ENCODE measurements at places on chromosomes 2 and 18.

- ATAC-seq, result no peak
These were observed 62.8 kb downstream of the TMEM237 start for GRCh38 chr2:201580486-201580885.

DNA sequence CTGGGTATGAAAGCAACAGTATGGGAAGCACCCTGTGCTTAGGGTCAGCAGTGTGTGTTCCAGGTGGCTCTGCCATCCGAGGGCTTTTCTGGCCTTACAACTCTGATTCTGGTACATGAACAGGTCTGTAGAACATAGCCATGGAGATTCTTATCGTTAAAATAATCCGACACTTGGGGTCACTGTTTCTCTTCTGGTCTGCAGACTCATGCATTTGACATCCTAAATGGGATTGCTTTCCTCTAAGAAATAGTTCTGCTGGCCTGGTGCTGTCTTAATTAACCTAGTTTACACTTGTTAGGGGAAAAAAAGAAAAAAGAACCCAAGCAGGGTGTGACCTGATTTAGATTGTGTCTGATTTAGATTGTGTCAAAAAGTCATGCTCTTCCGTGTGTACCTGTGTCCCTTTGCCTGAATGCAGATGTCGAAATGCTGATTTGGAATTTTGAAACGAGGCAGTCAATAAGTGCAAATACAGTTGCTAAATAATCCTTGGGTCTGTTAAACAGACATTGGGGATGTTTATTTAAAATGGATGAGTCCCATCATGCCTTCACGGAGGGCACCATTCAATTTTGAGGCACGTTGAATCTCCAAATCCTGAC is 59.6 kb downstream of the TRPM8 start:
- no peak for ATAC-seq

DNA sequence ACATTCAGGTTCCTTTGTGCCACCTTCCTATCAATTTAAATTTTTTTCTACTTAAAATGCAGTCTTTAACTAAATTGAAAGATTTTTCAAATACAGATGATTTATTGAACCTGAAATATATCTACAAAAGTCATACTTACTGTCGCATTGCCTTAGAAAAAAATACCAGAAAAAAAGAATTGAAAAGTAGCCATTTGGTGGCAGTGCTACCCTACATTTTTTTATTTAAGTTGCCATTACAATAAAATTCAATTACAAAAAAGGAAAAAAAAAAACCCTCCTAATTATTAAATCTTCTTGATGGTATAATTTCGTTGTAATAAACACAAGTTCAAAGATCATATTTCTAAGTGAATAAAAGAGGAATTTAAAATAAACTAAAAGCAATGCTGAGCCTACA is 43.4 kb downstream of the DSC3 start:
- no peak for ATAC-seq

- no peak for ATAC-seq
These were observed 197.7 kb downstream of the MTX2 start for GRCh38 chr2:176466918-176467452.

DNA sequence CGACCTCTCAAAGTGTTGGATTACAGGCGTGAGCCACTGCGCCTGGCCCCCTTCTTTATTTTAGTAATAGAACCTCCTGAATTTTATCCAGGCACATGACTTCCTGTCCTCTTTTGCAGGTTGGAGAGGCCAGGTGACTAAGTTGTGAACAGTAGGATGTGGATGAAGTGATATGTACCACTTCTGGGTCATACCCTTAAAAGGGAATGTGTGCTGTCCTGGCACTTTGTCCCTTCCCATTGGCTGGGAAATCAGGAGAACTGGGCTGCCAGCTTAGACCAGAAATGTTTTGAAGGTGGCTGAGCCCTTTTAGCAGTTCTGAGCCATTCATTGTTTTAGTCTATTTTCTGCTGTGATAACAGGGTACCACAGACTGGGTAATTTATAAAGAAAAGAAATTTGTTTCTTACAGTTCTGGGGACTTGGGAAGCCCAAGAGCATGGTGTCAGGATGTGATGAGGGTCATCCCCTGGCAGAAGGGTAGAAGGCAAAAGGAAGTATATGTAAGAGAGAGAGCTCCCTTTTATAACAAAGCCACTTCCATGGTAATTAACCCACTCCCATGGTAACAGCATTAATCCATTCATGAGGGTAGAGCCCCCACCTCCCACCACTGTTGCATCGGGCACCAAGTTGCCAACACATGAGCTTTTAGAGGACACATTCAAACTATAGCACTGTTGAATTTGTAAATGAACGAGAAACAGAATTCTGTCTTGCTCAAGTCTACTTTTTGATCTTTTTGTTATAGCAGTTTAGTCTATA is 79.1 kb downstream of the TTC27 start:
- ATAC-seq, result no peak

GRCh38 chr18:43129946-43130524 is 14.6 kb upstream of the RIT2 start:
- ATAC-seq, result no peak

- no peak for ATAC-seq
These were observed 22.5 kb downstream of the GATA6 start for GRCh38 chr18:22191923-22192322.

DNA sequence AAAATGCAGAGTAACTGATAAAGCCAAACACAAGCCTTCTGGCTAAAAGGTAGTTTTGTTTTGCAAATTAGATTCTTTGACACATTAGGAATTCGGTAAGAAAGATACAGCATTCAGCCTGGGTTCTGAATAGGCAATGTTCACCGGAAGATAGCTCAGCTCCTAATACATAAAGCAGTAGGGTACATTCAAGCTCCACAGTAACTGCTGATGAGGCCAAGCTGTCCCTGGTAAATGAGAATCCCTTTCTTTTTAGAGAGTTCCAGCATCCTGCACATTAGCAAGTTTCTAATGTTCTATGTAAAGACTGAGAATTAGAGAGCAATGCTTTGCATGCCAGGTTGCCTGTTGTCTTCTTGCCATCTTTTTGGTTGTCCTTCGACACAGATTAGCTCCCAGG is 316.3 kb upstream of the SLC14A2 start:
- ATAC-seq, result no peak

DNA sequence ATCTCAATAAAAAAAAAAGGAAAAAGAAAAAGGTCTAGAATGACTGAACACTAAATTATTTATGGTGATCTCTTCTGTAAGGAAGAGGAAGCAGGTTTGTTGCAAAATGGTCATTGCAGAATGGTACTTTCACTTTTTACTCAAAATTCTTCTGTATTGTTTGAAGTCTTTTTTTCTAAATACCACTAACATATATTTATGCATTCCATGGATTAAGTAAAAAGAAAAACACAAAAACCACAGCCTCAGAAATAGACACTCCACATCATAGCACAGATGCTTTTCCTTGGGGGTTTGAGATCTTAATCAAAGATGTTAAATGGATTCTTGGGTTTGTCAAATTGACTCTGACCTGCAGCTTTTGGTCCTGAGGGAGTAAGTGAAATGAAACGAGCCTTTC is 47.4 kb downstream of the RHOB start:
- no peak for ATAC-seq

DNA sequence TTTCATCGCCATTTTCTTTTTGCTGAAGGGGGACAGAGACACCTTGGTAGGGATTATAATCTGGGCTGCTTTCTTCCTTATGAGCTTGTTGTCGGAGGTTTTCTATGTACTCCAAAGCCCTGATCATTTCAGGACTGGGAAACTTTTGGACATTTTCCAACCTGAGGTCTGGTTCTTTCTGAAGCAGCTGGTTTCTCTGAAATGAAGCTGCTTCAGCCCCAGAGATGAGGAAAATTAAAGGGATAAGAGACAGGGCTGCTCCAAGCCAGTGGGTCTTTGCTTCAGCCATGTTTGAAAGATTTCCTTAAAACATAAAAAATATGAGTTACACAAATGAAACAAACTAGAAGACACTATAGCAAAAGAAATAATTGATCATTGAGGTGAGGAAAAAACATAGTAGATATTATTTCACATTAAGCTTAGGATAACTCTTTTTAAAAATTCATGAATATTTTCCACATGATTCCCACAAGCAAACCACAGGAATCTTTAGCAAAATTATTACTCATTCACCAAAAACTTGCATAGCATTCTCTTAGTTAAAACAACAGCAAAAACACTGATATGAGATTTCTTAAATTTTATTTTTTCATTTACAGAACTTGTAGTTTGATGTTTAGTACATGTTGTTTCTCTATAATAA is 3.0 kb downstream of the SCG2 start:
- ATAC-seq, result no peak

DNA sequence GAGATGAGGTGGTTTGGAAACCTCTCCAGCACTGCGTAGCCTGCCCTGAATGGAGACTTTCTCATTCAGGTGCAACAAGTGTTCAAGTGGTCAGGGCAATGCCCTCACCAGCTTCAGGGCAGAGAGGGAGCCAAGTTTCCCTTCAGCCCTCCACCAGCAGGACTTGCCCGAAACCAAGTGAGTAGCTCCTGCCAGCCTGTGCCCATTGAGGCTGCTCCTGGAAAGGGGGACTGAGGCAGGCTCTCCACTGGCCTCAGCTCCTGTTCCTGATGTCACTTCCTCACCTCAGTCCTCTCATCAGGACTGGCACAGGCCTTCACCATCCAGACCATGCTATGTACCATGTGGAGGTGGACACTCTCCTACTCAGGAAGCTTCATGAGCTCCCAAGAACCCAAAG is 94.6 kb downstream of the CELF4 start:
- ATAC-seq, result no peak

DNA sequence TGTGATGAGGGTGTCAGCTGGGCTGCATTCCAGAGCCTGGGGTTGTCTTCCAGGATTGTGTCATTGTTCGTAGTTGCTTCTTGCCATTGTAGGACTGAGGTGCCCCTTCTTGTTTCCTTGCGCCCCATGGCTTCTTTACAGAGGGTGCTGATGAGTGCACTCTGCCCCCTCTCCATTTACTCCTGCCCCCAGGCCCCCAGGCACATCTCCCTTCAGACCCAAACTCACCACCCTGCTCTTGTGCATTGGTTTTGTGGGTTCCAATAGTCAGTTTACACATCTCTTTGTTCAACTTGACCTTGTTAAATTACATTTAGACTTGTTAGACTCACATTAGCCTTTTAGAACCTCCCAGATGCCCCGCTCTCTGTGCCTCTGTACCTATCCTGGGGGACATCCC is 33.1 kb downstream of the HJURP start:
- no peak for ATAC-seq

DNA sequence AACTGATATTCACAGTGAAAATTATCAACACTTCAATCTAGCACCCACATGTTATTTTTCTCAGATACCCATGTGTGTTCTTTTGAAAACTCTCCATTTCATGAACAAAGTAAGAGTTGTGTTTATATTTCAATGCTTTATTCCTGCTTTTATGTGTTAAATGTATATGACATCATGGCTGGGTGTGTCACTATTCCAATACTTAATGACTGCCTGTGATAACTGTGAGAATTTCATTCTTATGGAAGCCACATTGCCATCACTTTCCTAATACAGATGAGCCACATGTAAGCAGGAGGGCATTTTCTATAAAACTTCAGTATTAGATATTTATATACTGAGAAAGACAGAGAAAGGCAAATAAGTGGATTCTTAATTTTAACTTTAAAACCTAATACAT is 100.4 kb upstream of the FIGN start:
- no peak for ATAC-seq

DNA sequence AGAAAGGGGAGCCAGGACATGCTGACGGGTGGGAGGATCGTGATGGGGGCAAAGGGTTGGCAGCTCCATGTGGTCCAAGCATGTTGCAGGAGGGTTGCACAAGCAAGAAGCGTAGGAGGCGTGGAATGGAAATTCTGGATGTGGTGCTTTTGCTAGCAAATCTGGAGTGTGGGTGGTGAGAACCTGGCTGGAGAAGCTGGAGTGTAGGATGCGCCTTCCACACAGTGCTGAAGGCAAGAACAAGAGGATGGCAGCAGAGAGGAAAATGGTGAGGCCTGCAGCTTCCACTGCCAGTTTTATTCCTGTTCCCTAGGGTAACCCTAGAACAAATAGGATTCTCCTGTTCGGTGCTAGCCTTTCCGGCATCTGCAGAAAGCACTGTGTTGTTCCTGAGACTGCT is 22.4 kb downstream of the CREG2 start:
- ATAC-seq, result no peak

DNA sequence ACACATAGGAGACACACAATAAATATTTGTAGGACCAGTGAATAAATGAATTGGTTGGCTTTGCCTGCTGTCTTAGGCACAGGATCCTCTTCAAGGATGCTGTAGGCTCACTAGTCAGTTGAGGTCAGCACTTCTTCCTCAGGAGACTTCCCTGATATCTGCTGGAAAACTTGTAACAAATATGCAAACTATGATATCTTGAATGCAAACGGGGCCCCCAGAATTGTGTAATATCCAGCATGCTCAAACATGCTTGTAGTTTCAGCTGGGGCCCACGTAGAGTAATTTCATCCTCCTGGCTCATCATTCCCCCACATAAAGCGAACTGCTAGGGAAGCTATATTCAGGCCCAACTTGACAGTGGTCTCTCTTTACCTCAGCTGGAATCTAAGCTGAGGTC is 43.6 kb downstream of the POLE4 start:
- ATAC-seq, result no peak

DNA sequence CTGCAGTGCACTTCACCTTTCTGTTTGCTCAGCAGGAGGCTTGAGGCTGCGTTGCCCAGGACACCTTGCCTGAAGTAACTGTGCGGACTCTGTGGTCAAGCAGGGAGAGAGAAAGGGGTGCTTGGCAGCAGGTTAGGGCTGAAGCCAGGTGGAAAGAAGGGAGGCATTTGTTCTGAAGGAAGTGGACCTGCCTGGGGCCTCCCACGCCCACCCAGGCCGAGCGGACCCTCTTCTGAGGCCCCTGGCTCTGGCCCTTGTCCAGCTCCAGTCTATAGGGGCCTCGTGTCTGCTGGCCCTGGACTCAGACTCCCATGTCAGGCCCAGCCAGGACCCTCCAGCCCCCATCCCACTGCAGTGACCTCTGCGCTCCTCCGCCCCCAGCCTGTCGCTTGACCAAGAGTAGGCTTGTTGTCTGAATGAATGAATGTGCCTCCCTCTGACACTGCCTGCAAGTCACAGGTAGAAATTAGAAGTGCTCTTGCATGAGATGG is 2.5 kb downstream of the SNED1 start:
- ATAC-seq, result no peak

- no peak for ATAC-seq
These were observed 46.6 kb upstream of the GALR1 start for GRCh38 chr18:77203071-77203470.

DNA sequence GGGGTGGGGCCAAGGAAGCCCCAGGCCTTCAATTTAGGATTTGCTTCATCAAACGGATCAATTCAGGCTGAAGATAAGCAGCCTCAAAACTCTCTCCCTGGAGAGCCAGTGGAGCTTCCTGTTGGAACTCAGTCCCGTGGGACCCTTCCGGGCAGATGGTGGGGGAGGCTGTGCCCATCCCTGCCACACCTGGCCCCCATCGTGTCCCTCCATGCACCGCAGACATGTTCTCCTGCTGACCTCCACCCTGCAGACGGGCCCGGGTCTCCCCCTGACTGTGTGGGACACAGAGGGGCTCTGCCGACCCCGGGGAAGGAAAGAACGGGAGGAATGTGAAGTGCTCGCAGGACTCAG is 144.2 kb downstream of the TPO start:
- no peak for ATAC-seq

GRCh38 chr18:50729986-50730385 is 89.8 kb downstream of the MRO start:
- no peak for ATAC-seq

GRCh38 chr2:160142472-160142871 is 57.6 kb downstream of the ITGB6 start:
- ATAC-seq, result no peak
